Transverse colon (tissue), 4 donors: ENCODE measurements at places on chromosomes 5 and 9. TPM values are rescaled to one million over a fixed set of nuclear protein-coding genes. Genes with fewer than 3 reads are reported as not detected.

PCDHA1 gene
- total RNA-seq = not detected

FOXI1 gene
- total RNA-seq = not detected

DNA sequence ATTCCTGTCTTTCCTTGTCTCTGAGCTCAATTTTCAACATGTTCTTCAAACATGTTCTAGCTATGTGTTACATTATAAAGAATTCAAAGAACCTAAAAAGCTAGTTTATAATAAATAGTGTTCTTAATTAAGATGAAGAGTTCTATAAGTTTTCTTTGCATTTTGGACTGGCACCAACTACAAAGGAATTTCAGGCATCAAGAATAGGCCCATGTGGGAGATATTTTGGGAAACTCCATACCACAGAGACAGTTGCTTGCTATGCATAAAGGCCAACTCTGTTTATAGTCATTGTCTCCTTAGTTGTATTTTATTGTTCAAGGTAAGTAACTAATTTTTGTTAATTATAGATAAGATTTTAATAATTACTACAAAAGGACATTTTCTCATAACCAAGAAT lies 4.5 kb downstream of the SLF1 start:
- no peak for DNase-seq
- H3K27ac ChIP-seq = no peak overlapping the region

DNA sequence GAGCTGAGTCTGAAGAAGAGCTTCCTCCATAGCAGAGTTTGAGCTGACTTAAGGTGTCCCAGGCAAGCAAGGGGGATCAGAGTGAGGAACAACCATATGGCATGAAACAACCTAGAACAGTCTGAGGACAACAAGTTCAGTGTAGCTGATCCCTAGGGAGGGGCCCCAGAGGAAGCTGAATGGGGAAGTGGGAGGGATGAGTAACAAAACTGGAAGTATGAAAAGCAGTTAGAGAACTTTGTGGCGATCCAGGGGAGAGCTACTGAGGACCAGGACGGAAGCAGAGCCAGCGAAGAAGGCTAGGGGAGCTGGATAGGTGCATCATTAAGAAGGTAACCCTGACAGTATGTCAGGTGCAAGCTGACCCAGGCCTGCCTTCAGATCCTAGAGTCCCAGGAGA lies 580.8 kb downstream of the BNC2 start:
- H3K4me3 ChIP-seq = no peak overlapping the region
- H3K27me3 ChIP-seq = no peaks in the 10 kb centered on the region
- no peak overlapping the region for H3K27ac ChIP-seq
- H3K36me3 ChIP-seq = no peaks in the 10 kb centered on the region
- H3K4me1 ChIP-seq = no peaks in the 10 kb centered on the region

DNA sequence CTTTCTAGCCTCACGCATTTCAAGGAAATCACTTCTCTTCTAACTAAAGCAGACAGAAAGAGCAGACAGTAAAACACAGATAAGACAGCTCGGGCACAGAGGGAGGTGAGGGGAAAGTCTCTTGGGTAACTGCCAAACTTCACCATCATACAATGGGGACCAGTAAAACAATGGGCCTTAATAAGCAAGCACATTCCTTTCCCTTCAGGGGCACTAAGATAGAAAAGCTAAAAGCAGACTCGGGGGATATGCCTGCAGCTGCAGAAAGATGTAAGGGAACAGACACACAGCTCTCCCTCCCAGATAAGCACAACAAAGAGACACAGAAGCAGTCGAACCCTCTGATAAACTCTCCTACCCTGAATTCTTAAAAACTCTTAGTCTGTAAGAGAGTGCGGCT lies 15.6 kb upstream of the CKS2 start:
- no peak for DNase-seq
- no peaks in the 10 kb centered on the region for H3K27me3 ChIP-seq

DNA sequence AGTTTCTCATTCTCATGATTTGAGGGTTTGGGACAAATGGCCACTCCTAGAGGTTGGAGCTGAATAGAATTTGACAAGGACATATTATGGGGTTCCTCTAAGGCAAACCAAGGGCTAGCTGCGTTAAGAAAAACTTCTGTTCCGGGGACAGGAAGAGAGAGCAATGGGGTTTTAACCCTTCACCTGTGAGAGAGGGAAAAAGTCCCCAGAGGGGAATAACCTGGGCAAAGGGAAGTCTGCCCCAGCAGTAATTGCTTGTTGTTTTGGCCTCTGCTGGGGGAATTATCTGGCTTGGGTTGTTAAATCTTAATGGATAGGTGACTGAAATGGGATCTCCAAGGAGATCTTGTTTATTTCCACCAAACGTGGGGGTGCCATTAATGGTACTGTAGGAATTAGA lies 110.1 kb upstream of the MOCS2 start:
- no peaks in the 10 kb centered on the region for H3K4me1 ChIP-seq
- H3K4me3 ChIP-seq = no peak overlapping the region
- no peaks in the 10 kb centered on the region for H3K27me3 ChIP-seq
- H3K27ac ChIP-seq = no peak overlapping the region
- no peaks in the 10 kb centered on the region for H3K36me3 ChIP-seq

DNA sequence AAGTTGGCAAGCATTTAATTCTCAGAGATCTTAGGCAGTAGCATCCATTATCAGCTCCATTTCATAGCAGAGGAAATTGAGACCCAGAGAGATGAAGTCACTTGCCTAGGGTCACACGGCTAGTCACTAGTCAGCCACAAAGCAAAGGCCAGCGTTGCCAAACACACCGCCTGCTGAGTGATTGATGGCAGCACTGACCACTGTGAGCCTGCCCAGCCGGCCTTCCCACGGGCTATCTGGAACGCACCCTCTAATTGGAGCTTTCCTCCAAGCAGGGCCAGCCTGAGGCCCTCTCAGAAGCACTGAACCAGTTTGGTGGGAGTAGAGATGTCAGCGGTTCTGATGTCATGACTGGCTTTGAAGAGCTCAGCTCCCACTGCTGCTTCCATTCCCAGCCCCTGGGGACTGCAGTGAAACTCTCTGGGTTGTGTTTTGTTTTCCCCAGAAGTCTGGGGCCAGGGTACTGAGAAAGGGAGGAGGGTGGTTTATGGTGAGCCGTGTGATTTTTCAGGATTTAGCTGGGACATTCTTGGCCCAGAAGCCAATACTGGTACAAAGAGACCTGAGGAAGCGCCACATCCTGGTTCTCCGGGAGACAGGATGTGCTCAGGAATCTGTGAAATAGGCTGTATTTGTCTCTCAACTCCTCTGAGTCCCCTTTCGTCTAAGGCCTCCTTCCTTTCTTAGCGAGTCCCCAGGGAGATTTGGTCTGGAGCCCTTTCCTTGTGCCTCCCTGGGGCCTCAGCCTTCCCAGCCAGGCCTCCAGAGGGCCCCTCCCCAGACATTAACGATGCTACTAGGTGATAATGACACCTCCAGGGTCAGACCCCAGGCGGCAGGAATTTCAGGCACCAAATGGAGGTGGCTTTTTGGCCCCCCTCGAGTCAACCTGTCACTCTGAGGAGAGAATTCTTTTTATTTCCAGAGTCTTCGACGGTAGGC lies 44.5 kb downstream of the SPRY4 start:
- no peak overlapping the region for H3K4me3 ChIP-seq
- H3K36me3 ChIP-seq = no peaks in the 10 kb centered on the region
- DNase-seq = no peak
